ELF-1 (cell line): ENCODE measurements at places on chromosomes 13 and 19.

- DNase-seq: no peak
Observed at GRCh38 chr13:110030394-110030928, 244.1 kb upstream of the IRS2 start.

DNA sequence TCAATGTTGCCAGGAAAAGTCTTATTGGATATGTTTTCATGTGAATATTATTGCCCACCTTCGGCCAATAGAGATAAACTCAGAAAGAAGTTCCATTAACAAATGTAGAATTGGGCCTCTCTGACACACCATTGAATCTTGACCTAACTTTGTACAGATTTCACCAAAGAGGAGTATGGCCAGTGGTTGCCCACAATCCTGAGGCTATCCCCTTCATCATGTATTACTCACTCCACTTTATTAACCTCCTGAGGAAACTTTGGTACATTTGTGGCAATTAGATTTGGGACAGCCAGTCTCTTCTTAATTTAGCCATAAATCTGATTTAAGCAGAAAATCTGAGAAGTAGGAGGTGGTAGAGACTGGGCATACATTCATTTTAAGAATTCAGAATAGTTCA, 53.3 kb upstream of the POSTN start:
- DNase-seq: no peak

DNA sequence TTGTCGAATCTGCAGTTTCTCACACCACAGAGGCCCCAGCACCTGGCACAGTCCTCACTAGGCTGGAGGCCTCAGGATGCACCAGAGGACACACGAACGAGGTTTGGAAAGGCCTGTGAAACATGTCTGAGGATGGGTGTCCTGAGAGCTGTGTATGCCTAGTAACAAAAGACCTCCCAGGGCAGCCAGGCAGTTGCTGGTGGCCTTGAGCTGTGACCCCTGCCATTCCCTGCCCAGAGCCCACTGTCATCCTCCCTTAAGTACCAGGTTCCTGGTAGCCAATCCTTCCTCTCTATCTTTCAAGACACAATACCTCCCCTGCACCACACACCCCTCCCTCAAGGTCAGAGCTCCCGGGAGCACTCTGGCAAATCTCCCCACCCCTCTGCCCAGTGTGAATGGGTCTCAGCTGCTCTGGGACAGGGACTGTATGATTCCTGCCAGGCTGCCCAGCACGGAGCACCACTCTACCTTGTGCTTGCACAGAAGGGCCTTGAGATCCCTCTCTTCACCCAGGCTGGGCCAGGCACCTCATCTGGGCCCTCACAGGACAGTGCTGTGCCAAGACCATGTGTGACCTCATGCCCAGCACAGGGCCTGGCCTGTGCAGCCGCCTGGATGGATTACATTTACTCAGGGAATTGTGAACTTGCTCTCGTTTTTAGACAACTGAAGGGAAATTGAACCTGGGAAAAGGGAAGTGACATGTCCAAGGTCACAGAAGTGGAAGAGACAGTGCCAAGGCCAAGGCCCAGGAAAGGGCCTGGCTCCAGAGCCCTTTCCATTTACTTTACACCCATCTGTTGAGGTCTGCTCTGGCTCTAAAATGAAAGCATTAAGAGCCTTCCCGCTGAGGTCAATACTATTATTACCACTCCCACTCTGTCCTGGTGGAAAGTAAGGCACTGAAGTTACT, 2.2 kb downstream of the ZNF787 start:
- DNase-seq: no peak

DNA sequence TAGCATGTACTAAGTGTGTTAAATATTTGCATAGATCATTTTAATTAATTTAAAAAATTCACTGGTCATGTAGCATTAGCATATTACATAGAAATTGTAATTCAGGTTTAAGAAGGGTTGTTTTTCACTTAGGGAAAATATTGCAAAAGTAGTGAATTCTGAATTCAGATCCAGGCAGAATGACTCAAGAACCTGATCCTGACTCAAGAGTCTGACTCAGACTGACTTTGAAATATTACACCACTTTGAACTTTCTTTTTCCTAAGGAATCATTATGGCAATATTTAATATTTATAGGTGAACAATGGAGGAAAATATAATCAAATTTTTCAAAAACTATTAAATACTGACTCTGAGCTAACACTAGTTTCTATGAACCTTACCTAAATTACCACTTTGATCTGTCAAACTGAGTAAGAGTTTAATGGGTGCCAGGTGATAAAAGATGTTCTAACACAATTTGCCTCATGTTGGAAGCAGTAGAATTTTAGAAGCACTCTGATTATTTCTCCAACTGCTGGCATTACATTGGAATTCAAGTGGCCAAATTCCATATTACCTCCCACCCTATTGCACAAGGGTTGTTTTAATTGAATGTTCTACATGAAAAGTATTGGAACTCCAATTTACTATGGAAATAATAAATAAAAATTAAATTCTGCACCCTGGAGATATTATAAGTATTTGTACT, 261.6 kb downstream of the SLITRK1 start:
- no peak for DNase-seq

DNA sequence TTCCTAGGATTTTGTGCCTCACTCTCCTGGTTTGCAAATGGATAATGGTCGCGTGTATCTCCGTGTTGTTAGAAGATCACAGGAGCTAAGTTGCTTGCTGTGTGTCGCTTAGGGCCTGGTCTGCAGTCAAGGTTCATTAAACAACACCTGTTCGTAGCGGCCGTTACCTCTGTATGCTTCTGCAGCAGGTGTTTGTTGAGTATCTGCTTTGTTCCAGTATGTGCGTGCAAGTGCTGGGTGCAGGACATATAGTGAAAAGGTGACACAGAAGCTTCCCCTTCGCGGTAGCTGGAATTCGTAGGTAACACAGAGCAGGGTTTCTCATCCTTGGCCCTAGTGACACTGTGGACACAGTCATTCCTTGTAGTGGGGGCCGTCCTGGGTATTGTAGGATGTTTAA, 5.4 kb downstream of the MED25 start:
- DNase-seq: no peak

GRCh38 chr13:43785261-43785649, 1.5 kb downstream of the ENOX1 start:
- no peak for DNase-seq

- DNase-seq: no peak
Observed at GRCh38 chr13:79647533-79647932, 166.6 kb downstream of the NDFIP2 start.

DNA sequence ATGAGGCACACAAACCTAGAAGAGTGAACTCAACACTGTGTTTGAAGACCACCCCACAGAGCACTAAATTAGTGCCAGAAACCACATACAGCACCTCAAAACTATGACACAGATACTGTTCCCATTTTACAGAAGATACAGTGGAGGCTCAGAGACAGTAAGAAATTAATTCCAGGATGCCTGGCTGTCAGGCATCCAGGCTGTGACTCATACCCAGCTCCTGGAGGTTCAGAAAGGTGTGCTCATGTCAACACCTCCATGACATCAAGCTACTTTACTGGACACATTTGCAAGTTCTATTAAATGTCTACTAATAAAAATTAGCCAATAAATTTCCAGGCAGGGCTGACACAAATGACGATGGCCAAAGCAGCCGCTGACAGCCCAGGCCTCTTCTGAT, 176.3 kb downstream of the ABCC4 start:
- no peak for DNase-seq
